ENCODE measurements at places on chromosomes 12 and 14. TPM values are rescaled to one million over a fixed set of nuclear protein-coding genes. Genes with fewer than 3 reads are reported as not detected.

- no peaks in the 10 kb centered on the region for H3K4me1 ChIP-seq
- no peak overlapping the region for H3K4me3 ChIP-seq
- no peak overlapping the region for H3K27ac ChIP-seq
These were observed 208.5 kb downstream of the C12orf50 start for GRCh38 chr12:87820524-87821202.

DNA sequence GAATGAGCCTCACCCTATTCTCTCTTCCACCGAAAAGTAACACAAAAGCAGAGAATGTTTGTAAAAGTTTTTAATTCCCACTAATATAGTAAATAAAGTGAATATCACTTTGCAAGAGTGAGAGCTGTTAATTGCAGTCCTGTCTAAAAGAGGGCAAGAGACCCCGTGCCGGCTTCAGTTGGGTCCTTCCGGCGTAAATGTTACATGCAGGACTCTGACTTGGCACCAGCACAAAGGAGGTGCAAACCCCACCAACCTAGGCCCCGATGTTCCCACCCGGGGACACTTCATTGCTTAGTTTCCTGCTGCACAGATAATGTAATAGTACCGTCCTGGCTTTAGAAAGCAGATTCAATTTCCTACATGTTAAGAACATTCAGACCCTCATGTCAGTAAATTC is 66.0 kb upstream of the DYNC1H1 start:
- no peaks in the 10 kb centered on the region for H3K27me3 ChIP-seq
- DNase-seq = no peak
- H3K4me1 ChIP-seq = no peaks in the 10 kb centered on the region
- no peak overlapping the region for H3K4me3 ChIP-seq

The ANG gene
- 3.8 TPM for total RNA-seq

DNA sequence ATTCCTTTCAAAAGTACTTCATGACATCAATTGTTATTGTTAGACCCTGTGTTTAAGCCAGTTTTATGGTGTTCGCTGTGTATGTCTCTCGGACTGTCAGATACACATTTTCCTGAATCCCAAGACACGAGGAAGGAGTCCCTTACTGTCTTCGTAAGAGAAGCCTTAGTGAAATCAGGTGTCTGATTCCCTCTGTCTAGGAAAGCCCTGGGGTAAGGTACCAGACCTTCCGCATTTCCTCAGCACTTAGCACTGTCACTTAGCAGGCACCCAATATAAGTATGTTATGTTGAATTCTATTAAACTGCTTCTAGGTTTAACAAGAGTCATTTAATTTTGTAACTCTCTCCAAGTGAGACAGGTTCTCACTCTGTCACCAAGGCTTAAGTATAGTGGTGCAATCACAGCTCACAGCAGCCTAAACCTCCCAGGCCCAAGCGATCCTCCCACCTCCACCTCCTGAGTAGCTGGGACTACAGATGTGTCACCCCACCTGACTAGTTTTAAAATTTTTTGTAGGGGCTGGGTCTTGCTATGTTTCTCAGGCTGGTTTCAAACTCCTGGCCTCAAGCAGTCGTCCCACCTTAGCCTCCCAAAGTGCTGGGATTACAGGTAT is 111.0 kb downstream of the BBS10 start:
- no peaks in the 10 kb centered on the region for H3K4me1 ChIP-seq
- no peaks in the 10 kb centered on the region for H3K36me3 ChIP-seq
- no peak overlapping the region for H3K4me3 ChIP-seq
- H3K27ac ChIP-seq = no peak overlapping the region
- no peaks in the 10 kb centered on the region for H3K27me3 ChIP-seq
- DNase-seq = no peak

GRCh38 chr14:61179061-61179690 is 102.0 kb downstream of the TMEM30B start:
- DNase-seq = no peak
- no peaks in the 10 kb centered on the region for H3K36me3 ChIP-seq
- no peaks in the 10 kb centered on the region for H3K27me3 ChIP-seq
- no peaks in the 10 kb centered on the region for H3K4me1 ChIP-seq

The THTPA gene
- total RNA-seq = 47.6 TPM

The ZNF740 gene
- 20.5 TPM for total RNA-seq

DNA sequence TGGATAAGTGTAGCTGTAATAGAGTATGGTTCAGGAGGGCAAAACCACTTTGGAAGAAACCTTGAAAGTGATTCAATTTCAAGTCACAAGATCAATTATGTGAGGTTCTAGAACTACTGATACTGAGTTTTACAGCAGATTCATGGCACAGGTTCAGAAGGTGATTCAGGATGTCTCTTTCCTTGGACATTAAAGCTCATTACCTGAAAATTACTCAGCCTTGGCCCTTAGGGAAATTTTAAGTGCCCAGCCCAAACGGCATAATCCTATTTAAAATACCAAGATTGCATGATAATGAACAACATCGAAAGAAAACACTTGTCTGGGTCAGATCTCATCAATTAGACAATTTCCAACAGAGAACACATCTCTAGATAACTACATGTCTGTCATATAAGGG is 70.2 kb upstream of the SLC38A2 start:
- peaks cover 9% of the 10 kb centered on the region for H3K4me1 ChIP-seq
- H3K27me3 ChIP-seq = no peaks in the 10 kb centered on the region
- H3K4me3 ChIP-seq = no peak overlapping the region
- DNase-seq = no peak

- no peak for DNase-seq
- H3K4me1 ChIP-seq = peaks cover 43% of the 10 kb centered on the region
- H3K27me3 ChIP-seq = no peaks in the 10 kb centered on the region
These were observed 67.0 kb downstream of the DIP2B start for GRCh38 chr12:50571786-50572185.

The TAS2R9 gene
- total RNA-seq = 1.8 TPM

DNA sequence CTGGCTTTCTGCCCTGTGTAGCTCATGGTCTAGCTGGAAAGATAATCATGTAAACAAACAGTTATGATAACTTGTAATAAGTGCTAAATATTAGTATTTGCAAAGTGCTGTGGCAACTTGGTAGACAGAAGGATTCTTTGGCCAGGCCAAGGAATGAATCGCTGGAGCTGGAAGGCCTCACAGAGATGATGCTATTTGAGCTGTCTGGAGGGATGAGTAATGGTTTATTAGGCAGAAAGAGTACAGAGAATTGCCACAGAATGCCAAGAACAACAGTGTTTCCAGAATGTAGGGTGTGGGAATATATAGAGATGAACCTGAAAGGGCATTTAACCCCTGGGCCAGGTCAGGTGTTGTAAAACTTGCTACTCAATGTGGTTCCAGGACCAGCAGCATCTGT is 27.6 kb downstream of the OTX2 start:
- no peaks in the 10 kb centered on the region for H3K4me1 ChIP-seq
- H3K27ac ChIP-seq = no peak overlapping the region
- H3K36me3 ChIP-seq = no peaks in the 10 kb centered on the region
- no peak overlapping the region for H3K4me3 ChIP-seq
- no peak for DNase-seq

- no peak for DNase-seq
- H3K36me3 ChIP-seq = no peaks in the 10 kb centered on the region
- no peak overlapping the region for H3K4me3 ChIP-seq
- no peaks in the 10 kb centered on the region for H3K27me3 ChIP-seq
- peak overlapping the region; percentile 70 for H3K27ac ChIP-seq
These were observed 25.5 kb downstream of the SUSD6 start for GRCh38 chr14:69636718-69637480.

DNA sequence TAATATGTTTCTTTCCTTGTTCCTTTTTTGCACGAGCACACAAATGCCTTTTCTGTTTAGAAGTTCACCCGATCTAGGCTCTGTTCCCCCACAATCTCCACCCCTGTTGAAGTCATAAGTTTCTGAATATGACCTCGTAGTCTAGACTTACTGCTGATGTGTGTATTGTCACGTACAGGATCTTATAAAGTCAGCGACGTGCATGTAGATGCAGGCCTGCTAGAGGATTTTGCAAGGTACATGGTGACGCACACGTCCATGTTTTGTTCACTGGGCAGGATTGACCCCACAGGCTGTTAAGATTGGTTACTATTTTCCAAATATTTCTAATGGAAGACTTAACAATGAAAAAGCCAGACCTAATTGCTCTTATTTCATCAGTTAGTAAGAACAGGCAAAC is 46.2 kb upstream of the CCDC91 start:
- H3K36me3 ChIP-seq = no peaks in the 10 kb centered on the region
- H3K4me1 ChIP-seq = no peaks in the 10 kb centered on the region
- no peak overlapping the region for H3K4me3 ChIP-seq
- no peak overlapping the region for H3K27ac ChIP-seq
- DNase-seq = no peak

The TMEM132C gene
- 1.8 TPM for total RNA-seq

- DNase-seq = peak; percentile 46
- H3K27me3 ChIP-seq = no peaks in the 10 kb centered on the region
- H3K36me3 ChIP-seq = no peaks in the 10 kb centered on the region
- H3K4me1 ChIP-seq = no peaks in the 10 kb centered on the region
- no peak within 1 kb of the TSS for H3K27ac ChIP-seq
- H3K4me3 ChIP-seq = no peak within 1 kb of the TSS
These were observed at the start of gene SERPINA5 for GRCh38 chr14:94581127-94581999. Gene SERPINA5 (plus strand): TSS chr14:94581426. CDS start chr14:94587363, 5,937 bp downstream.

The ARHGEF40 gene
- 32.9 TPM for total RNA-seq

The LMO3 gene
- total RNA-seq = 29.3 TPM

DNA sequence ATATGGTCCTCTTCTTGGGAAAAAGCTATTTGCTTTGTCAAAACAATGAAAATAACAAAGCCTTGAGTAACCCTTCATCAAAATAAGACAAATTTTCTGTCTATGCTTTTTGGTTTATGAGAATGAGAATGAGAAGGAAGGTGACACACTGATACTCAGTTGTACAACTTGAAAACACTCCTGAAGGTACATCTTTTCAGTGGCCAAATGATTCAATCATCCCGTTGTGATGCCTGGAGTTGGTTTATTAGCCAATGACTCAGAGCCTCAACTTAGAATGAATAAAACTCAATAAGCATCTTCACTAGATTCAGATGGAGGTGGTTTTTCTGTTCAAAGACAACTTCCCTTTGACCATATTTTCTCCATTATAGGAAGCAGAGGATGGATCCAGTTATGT is 7.8 kb upstream of the CALM1 start:
- no peak overlapping the region for H3K4me3 ChIP-seq
- no peaks in the 10 kb centered on the region for H3K27me3 ChIP-seq
- H3K4me1 ChIP-seq = peaks cover 13% of the 10 kb centered on the region
- no peak for DNase-seq
- H3K36me3 ChIP-seq = no peaks in the 10 kb centered on the region
- no peak overlapping the region for H3K27ac ChIP-seq

DNA sequence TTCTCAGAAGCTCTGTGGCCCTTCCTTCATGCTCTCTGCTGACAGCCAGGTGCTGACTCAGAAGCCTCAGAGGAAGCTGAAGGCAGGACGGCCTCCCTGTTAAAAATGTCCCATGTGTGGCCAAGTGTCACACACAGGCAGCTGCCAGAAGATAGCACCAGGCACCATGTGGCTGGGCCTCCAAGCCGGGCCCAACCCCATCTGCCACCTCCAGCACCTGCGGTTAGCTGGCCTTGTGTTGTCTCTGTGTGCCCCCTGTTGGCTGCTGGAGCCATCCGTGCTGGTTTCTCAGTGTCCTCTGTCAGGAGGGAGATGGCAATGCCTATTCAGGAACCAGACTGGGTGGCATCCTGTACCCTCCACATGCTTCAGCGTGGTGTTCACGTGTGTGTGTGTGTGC is 63.2 kb downstream of the TSPAN11 start:
- H3K4me3 ChIP-seq = no peak overlapping the region
- no peaks in the 10 kb centered on the region for H3K36me3 ChIP-seq
- peak; percentile 51 for DNase-seq
- H3K27me3 ChIP-seq = no peaks in the 10 kb centered on the region
- H3K27ac ChIP-seq = no peak overlapping the region

- no peaks in the 10 kb centered on the region for H3K4me1 ChIP-seq
- no peaks in the 10 kb centered on the region for H3K27me3 ChIP-seq
- no peak overlapping the region for H3K27ac ChIP-seq
- peak; percentile 65 for DNase-seq
- no peaks in the 10 kb centered on the region for H3K36me3 ChIP-seq
These were observed 244.9 kb upstream of the RGS6 start for GRCh38 chr14:71687166-71687831.

The DPY19L2 gene
- 25.9 TPM for total RNA-seq

GRCh38 chr14:104319491-104320241 is 181.3 kb downstream of the KIF26A start:
- DNase-seq = no peak
- no peak overlapping the region for H3K4me3 ChIP-seq
- no peak overlapping the region for H3K27ac ChIP-seq
- H3K4me1 ChIP-seq = no peaks in the 10 kb centered on the region
- H3K36me3 ChIP-seq = no peaks in the 10 kb centered on the region
- no peaks in the 10 kb centered on the region for H3K27me3 ChIP-seq

DNA sequence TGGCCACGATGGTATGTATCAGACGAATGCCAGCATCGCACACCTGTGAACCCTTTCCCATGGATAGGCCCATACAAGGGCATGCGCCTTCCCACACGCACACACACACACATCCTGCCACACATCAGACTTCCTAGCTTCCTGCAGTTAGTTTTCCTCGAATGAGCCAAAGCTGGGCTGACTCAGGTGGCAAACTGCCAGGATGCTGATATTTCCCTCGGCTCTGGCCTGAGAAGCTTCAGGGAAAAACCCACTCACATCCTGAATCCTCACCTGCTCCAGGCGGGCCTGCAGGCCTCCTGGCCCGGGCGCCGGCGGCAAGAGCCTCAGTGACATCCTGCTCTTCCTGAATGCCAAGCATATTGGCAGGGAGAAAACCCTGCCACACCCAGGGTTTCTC is 22.4 kb downstream of the CALM1 start:
- no peaks in the 10 kb centered on the region for H3K36me3 ChIP-seq
- DNase-seq = no peak
- no peaks in the 10 kb centered on the region for H3K27me3 ChIP-seq
- H3K4me3 ChIP-seq = no peak overlapping the region
- H3K4me1 ChIP-seq = no peaks in the 10 kb centered on the region

The BBOF1 gene
- total RNA-seq = 7.6 TPM

The RNASE2 gene
- total RNA-seq = not detected

The AHNAK2 gene
- total RNA-seq = 78.0 TPM

The PTPRQ gene
- total RNA-seq = 1.2 TPM

GRCh38 chr12:113418213-113418879 is 3.8 kb upstream of the SDSL start:
- H3K27me3 ChIP-seq = no peaks in the 10 kb centered on the region
- H3K4me3 ChIP-seq = no peak overlapping the region
- no peak overlapping the region for H3K27ac ChIP-seq
- DNase-seq = no peak

The WSCD2 gene
- 7.0 TPM for total RNA-seq

DNA sequence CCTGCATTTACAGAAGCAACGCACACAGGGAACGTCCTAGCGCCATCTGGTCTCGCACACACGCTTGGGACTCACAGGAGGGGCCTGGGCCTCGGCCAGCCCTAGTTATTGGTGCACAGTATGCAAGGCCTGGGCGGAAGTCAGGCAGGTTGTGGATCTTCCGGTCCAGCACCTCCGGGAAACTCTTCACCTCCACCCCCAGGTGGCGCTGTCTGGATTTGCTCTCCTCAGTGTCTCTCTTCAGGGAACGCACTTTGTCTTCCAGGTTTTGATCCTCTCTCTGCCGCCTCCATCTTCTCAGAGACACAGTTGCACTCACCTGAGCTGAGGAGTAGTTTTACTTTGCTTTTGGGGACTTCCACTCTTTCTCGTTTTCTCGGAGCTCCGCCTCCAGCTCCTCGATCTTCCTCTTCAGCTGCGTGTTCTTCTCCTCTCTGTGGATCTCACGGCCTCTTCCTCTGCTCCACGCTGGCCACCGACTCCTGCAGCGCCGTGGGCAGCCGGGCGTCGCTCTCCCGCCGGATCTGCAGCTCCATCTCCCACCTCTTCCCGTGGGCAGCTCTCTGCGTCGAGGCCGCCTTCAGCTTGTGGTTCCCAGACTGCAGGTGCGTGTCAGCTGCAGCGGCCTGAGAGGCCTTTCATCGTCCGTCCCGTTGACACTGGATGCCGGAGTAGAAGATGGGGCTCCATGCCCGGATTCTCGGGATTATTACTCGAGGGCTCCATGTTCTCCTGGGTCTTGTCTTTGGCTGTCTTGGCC is 933.8 kb downstream of the TMEM121 start:
- no peaks in the 10 kb centered on the region for H3K27me3 ChIP-seq
- H3K27ac ChIP-seq = no peak overlapping the region
- H3K4me1 ChIP-seq = no peaks in the 10 kb centered on the region
- H3K4me3 ChIP-seq = no peak overlapping the region

Data from cardiac muscle cell (in vitro differentiated cells and primary cell).